ENCODE measurements at places on chromosomes 7 and 10.

DNA sequence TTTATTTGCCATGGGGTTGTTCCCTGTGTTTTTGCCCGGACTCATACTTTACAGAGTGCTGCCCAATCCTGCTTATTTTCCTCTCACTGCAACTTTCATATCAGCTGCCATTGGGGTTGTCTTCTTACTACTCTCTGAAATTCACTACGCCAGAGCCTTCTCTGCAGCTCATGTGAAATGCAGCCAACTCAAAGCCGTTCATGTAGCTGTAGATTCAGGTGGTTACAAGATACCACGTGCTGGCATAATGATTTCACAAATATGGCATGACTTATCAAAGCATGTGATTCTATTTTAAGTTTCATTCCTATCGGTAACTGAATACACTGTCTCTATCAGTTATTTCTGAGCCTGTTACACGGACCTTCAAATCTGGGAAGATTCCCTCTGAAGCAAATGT lies 130.3 kb upstream of the WNT16 start:
- no peak for DNase-seq

GRCh38 chr10:49552277-49552676 lies 13.4 kb upstream of the ERCC6 start:
- no peak for DNase-seq

GRCh38 chr7:149720372-149721083 lies 52.9 kb downstream of the ZNF467 start:
- no peak for DNase-seq

DNA sequence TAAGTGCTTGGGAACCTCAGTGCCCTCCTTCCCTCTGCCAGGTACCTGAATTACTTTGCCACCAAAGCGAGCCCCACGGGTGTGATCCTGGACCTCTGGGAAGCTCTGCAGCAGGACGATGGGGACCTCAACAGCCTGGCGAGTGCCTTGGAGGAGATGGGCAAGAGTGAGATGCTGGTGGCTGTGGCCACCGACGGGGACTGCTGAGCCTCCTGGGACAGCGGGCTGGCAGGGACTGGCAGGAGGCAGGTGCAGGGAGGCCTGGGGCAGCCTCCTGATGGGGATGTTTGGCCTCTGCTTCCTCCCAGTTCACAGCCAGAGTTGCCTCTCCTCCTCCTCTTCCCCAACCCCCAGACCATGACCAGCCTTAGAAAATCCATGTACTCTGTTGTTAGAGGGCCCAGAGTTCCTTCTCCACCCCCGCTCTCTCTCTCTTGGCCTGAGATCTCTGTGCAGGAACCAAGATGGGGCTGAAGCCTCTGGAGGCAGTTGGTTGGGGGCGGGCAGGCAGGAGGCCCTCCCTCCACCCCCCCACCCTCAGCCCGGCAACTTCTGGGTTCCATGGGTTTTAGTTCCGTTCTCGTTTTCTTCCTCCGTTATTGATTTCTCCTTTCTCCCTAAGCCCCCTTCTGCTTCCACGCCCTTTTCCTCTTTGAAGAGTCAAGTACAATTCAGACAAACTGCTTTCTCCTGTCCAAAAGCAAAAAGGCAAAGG lies 19.8 kb upstream of the SLC29A3 start:
- no peak for DNase-seq

DNA sequence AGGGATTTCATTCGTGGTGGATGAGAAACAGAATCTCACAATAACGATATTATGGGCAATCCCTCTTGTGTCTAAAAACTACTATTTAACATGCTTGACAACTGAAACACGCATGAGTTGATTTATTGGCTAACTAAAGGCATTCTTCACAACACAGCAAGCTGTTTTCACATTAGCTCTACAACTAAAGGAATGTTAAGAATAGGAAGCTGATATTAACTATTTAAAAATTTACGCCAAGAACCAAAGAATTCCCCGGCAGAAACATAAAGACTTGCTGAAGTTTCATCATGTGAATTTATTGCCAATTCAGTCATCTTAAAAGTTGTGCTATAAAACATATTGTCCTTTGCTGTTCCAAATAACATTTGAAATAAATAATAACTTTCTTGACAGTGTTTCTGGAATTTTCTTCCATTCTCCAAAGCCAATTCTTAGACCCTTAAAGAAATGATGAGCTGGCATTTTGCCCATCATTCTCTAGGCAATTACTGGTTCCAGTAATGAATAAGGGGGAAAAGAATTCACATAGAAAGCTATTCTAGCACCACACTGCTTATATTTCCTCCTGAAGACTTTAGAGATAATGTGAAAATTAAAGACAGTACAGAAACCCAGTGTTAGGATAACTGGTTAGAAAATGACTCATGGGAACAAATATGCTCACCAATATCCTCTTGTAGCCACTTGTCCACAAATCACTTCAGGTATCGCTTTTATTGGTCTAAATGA lies 233.1 kb downstream of the PARD3 start:
- DNase-seq = no peak

- DNase-seq = no peak
Measured at GRCh38 chr7:16564909-16565426, 38.3 kb downstream of the LRRC72 start.

DNA sequence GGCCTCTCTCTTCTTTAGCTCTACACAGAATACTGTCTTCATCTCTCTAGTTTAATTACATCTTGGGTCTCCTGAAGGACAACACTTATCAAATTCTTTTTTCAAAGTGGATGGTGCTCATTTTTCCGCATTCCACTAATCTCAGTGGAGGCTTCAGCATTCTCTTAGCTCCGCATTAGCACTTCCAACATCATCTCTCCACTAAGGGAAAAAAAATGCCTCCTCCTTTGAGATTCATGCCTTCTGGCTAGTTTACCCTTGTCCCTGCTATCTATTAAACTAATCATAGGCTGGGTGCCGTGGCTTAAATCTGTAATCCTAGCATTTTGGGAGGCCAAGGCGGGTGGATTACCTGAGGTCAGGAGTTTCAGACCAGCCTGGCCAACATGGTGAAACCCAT lies 9.2 kb downstream of the PPP3CB start:
- no peak for DNase-seq

- DNase-seq = no peak
Measured at GRCh38 chr10:23075672-23076071, 19.7 kb upstream of the MSRB2 start.

GRCh38 chr7:105972276-105972675 lies 9.2 kb downstream of the CDHR3 start:
- DNase-seq = no peak

GRCh38 chr7:103991406-103991805 lies 1.9 kb upstream of the RELN start:
- DNase-seq = no peak

DNA sequence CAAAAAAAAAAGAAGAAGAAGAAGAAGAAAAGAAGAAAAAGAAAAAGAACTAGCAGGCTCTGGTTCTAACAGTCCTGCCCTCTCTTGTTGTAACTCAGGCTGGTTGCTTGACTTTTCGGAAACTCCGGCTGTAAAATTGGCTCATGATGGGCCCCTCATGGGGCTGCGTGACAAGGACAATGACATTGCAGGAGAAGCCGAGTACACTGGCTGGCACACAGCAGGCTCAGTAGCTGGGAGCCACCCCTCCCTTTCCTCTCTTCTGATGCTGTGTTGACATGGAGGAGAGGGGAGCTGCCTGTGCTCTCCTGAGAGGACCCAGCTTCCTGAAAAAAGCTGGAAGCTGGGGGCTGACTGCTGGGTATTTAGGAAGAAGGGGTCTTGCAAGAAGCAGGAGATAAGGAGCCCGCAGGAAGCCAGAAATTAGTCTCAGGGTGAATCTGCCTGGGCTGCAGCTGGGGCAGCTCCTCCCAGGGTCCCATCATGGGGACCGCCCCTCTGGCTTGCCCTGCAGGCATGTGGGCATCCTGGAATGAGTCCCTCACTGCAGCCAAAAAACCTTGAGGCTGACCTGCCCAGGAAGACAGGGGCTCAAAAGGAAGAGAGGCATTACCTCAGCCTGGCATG lies 14.6 kb upstream of the GPR26 start:
- DNase-seq = no peak

DNA sequence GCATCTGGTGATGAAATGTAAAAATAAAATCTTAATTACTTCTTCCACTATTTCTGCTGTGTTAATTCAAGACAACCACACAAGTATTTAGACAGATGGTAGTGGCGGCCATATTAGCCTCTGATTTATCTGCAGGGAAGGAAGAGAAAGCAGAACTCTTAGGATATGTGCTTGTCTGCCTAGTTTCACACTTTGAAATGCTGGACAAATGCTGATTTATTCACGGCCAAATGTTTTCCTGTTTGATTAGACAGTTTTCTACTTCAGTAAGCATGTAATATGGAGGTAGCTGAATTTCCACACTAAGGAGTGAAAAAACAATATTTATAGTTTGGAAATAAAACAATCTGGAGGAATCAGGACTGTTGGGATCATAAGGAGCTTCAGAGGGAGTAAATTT lies 158.1 kb downstream of the AGMO start:
- no peak for DNase-seq

- DNase-seq = no peak
Measured at GRCh38 chr7:111004310-111004901, 86.5 kb upstream of the LRRN3 start.

DNA sequence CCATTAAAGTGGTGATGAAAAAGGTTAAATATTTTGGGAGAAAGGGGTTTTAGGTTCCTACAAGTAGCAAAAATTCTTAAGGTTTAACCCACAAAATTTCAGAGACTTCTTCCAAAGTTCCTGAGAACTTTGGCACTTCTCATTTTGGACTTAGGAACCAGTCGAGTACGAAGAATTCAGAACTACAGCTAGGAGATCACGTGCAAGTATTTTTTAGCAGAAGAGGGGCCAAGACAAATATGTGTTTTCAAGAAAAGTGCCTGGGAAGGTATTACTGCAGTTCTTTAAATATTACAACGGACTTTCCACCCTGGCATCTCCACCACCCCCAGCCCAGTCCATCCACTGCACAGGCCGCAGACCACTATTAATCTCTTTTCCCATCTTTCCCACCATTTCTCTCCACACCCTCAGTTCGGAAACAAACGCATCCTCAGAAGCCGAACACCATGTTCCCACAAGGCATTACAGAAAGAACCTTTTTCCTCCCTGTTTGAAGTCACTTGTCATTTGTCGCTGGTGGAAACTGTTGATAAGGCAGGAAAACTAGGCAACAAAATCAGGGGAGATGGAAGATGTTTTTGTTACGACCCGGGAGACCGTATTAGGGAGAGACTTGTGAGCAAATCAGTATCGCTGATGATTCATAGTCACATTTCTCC lies 7.1 kb downstream of the INHBA start:
- DNase-seq = no peak

- DNase-seq = peak; percentile 74
Measured at GRCh38 chr7:101542527-101543241, 86.4 kb downstream of the MYL10 start.

GRCh38 chr10:17113346-17113745 lies 16.3 kb downstream of the CUBN start:
- DNase-seq = no peak

GRCh38 chr10:34454590-34455261 lies 360.4 kb downstream of the PARD3 start:
- no peak for DNase-seq

DNA sequence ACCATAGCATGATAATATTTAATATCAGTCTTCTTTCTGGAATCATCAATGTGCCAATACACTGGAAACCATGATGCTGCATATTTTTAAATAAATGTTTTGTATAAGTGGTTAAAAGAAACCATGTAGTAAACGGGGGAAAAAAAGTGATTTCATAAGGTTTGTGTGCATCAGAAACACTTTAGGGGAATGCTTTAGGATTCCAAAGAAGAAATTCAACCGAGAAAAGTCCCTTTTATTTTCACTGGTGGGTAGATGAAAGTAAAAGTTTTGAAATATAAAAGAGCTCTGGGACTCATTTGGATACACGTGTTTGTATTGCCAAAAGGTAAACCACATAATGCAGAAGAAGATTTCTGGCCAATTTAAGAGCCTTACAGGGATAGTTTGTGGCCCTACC lies 11.9 kb upstream of the MACC1 start:
- no peak for DNase-seq

DNA sequence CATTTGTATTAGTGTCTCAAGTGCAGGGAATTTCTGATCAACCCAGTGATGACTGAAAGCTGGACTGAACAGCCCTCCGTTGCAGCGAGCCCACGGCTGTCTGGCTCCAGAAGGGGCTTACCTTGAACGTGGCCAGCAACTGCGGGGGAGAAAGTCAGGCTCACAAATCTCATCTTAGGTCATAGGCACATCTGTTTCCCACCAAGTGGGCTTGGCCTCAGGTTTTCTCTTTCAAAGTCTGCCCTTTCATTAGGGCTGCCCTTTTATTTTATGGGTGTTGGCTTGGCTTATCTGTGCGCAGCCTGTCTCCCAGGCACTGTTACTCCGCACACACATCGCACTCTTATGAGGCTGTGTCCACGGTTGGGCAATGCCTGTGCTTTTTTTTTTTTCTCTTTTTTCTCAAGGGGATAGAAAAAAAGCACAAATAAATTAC lies 178.0 kb downstream of the JCAD start:
- no peak for DNase-seq

DNA sequence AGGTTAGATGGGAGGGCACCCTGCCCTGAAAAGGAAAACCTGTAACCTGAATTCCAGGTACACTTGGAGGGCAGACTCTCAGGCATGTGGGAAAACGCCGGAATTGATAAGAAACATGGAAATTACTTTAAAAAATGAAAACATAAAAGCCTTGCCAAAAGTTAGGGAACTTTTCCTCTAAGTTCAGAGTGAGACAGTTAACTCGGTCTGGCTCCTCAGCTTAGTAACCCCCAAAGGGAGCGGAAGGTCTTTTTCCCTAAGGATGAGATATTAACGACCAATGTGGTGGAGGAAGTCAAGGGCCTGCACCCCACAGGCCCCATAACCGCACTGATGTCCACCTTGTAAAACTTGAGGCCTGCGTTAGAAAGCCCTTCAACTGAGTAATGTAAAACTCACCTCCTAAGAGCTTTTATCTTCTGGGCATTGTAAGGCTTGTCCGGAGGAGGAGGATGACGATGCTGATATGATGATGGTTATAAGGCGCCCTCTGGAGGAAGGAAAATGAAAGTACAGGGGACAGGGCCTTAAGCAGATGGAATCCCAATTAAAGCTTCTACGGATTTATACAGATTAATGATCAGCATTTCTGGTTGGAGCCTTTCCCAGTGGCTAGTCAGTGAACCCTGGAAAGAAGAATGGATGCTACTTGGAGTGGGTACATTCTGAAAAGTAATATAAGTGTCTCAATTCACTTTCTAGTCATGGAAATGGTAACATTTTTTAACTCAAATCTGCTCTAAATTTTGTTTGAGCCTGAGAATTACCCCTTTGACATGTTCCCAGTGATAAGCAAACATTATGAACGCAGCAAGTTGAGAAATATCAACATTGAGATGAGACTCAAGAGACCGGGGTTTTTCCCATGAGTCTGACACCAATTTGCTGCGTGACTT lies 694 bp downstream of the COL1A2 start:
- DNase-seq = no peak
